ENCODE measurements at places on chromosomes 7 and 10.

DNA sequence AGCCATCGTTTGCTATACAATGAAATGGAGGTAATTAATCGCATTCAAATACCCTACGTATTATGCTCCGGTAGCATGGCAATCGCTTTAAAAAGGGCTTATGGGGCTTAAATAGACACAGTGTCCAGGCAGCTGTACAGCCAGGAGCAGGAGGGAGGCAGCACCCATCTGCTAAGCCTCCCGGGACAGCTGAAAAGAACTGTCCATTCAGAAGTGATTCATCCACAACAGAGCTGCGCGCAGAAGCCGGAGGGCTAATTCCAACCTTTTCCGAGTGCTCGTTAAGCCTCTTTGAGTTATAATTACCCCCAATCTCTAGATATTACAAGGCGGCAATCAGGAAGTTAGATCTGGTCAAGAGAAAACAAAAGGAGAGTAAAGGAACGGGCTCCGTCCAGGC lies 58.3 kb downstream of the DPYSL4 start:
- no peak for DNase-seq

DNA sequence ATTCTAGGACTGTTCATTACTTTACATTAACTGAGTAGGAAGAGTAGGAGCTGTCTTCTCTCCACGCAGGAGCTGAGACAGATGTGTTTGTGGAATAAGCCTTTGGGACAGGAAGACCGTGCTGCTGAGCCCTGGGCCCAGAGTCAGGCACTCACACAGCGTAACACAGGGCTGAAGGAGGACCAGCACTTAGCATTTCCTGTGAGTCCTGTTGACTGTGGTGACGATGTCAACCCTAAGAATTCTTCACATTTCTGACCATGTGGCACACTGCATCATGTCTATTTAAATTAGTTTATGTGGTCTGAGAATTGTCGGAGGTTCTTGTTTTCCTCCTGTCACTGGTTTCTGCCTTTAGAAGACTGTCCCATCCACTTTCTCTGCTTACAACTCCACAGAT lies 117.2 kb downstream of the PIP4K2A start:
- DNase-seq: no peak

DNA sequence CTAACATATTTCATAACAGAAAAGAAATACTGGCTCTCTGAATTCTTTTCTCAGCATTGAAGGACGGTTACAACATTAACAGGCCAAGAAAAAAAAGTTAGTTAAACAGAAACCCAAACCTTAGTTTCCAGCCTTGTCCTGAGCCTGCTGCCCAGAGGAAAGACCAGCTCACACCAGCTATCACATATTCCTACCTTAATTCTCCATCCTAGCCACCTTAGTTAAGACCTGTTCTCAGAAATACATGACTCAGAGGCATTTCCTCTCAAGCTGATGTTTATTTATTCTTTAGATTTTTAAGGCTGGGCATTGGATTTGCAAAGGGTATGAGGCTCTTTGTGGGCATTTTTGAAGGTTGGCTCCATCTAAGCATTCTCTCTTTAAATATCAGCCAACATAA lies 34.3 kb upstream of the ADAM12 start:
- DNase-seq: no peak

GRCh38 chr10:30357075-30357801 lies 8.2 kb upstream of the MTPAP start:
- no peak for DNase-seq

- DNase-seq: no peak
Observed at GRCh38 chr10:8389630-8390029, 335.1 kb downstream of the GATA3 start.
